ENCODE measurements at places on chromosomes 5 and 9.
A peak's percentile ranks its signal among the peaks of the same experiment; 100 is the strongest.

DNA sequence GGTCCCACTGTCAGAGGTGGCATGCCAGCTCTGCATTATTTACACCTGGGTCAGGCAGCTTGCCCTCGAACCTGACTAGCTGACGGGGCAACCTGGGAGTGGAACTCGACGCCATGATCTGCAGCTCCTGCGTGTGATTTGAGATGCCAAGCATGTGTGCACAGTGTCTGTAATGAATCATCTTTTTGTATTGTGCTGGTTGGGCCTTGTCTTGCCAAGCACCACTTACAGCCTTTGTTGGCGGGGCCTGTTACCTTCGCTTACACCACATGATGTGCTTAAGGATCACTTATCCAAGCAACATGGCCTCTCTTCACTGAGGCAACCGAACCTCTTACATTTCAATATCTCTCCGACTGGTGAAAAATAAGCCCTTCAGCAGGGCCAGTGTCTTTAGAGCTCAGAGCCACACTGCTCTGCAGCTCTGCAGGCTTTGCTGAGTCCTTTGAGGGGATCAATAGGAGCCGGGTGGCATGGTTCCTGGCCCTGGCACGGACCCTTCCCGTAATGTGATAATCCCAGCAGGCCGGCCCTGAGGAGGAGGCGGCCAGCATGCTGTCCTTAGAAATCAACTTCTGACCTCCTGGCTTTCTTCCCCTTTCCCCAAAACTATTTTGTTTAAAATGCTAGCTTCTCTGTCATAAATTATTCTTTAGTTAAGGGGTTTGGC, 297.7 kb upstream of the CD180 start:
- no peak for DNase-seq

DNA sequence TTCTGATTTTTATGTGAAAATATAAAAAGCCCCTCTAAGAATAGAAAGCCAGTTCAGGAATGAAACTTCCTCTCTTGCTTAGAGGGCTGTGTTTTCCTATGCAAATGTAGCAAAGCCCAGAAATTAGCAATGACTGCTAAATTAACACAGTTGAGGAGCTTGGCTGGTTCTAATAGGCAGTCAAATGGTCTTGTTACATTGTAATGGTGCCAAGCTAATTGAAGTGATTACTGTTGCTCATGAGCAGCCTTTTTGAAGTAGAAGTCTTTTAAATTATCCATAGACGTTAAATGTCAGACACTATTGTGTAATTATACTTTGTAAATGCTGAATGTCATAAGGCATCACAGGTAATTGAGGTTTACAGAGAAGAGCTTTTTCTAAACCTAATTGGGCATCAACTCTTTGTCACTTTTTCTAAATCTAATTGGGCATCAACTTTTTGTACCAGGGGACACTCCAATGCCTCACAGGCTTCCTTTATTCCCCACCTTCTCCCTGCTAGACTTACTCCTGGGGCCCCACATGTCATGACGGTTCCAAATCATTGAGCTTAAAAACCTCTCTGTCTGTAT, 229.1 kb downstream of the PSAT1 start:
- no peak for DNase-seq

DNA sequence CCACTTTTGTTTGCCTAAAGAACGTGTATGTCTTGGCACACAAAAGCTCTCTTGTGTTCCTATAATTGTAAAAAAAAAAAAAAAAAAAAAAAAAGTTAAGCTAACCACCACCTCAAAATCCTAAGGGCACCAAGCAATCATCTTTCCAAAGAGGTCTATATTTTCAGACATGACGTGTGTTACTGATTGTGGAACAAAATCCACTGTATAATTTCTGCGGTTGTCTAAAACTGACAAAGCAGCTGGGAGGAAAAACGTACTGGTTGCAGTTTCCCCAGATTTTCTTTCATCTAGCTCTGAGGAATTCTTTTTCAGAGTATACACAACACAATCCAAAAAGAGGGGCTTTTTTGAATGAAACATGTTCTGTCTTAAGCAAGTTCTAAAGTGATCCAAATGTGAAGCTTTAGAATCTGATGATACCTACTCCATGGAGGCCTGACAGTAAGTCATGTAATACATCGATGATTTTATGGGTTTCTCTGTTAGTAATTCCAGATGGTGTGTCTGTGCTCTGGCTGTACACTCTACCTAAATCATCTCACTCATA, 375.6 kb upstream of the NUDT12 start:
- no peak for DNase-seq

DNA sequence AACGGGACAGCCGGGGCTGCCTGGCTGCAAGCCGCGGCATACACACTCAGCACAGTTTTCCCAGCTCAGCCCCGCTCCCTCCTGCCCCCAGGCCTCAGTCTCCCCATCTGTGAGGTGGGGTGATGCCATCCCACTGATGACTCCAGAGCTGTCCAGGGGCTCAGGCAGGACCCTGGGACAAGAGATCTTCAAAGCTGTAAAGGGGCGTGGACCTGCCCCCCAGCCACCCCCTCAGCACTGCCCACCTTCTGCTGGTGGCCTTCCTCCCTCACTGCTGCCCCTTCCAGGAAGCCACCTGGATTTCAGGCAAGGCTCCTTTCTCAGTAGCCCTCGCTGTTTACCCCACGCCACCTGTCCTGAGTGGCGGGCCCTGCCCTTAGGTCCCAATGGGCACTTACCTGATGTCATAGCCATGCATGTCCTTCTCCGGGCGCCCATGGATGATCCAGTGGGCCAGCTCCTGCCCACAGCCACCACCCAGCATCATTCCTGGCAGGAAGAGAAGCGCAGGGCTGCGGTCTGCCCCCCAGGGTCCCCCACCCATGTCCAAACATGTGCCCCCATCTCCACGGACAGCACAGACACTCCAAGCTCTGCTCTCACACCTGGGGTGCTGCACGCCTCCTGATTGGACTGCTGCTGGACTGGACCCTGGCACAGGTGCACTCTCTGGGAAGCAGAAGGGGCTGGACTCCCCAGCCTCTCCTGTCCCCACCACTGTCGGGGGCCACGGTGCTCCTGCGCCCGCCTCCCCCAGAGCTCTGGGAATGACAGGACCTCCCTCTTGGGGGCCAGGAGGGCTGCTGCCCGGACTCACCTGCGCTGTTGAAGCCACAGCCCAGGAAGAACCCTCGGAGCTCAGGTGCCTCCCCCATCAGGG, 25.7 kb downstream of the SARDH start:
- DNase-seq: no peak

- no peak for DNase-seq
Measured at GRCh38 chr9:132090771-132091170, 11.1 kb upstream of the MED27 start.

GRCh38 chr5:141742866-141743851, 61.1 kb upstream of the ARAP3 start:
- peak; percentile 80 for DNase-seq

- peak; percentile 49 for DNase-seq
Measured at GRCh38 chr5:139635606-139636206, 12.4 kb upstream of the CXXC5 start.

DNA sequence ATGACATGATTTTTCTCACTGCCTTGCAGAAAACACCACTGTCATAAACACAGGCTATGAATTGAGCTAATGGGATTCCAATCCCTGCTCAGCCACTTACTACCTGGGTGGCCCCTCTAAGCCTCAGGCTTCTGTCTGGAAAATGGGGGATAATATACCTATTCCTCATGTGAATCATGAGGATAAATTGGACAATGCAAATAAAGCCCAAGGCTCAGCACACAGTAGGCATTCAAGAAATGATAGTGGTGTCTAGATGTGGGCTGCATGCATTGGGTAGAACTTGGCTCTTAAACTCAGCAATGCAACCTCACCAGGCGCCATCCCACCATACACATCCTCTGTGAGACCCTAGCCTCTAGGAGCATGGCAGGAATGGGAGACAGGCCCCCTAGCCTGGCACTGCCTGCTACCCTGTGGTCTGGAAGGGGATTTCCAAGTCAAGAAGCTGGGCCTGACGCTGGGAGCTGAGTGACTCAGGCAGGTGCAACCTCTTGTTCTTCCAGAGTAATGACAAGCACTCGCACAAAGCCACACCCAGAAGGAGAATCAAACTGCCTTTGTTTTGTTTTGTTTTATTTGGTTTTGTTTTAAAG, 2.3 kb upstream of the TNIP1 start:
- no peak for DNase-seq

DNA sequence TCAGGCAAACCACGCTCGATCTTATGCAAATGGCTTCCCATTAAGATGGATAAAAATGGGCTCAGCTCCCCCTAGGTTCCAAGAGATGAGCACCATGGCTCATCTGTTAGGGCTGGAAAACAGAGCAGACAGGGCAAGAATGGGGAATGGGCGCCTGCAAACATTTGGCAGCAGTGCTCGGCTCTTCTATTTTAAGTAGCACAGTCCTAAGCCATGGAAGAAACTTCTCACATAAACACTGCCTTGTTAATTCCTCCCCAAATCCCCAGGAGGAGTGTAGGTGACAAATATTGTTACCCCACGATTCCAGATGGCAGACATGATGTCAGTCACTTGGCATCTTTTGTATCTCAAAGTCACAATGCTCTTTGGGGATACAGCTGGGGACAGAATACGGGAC, 221.8 kb downstream of the ICE1 start:
- DNase-seq: no peak

DNA sequence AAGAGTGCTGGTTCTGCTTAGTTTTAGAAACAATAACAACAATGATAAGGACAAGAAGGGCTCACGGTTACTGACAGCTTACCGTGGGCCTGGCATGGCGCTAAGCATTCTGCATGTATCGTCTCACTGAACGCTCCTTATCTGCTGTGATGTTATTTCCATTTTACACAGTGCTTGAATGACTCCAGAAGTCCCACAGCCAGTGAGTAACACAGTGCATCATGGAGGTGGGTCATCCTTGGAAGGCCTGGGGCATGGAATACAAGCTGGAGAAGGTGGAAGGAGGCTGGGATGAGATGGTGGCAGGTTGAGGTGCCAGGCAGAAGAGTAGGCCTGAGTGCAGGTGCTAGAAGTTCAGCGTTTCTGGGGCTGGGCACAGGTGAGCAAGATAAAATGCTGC, 36.5 kb upstream of the FAT2 start:
- no peak for DNase-seq

DNA sequence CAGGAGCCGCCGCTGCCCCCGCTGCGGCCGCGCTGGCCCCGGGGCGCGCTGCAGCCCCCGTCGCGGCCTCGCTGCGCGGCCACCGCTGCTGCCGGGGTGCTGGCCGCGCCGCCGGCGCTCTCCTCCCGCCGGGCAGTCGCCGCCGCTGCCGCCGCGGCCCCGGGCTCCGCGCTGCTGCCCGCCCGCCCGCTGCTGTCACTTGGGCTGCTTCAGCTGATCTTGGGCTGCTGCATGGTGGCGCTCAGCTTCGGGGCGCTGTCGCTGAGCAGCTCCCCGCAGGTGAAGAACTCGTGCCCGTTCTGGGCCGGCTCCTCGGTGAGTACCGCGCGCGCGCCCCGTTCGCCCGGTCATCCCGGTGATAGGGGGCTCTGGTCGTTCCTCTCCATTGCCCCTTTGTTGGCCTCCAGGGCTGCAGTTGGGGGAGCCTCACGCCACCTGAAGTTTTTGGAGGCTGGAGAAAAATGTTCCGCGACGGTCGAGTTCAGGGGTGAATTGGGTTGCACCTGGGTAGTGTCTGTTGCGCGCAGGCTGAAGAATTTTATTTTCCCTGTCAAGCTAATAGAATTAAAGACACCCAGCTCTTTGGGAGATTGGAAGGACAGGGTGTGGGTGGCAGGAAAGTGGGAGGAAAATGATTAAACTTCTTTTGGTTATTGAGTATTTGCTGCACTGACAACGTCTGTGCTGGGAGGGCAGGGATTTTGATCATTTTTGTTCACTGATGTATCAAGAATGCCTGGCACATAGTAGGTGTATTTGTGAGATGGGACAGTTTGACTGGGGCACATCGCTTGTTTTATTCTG, 596 bp downstream of the ENTREP1 start:
- DNase-seq: peak; percentile 65
